Type B pancreatic cell (in vitro differentiated cells): ENCODE measurements at places on chromosomes 4 and X.

DNA sequence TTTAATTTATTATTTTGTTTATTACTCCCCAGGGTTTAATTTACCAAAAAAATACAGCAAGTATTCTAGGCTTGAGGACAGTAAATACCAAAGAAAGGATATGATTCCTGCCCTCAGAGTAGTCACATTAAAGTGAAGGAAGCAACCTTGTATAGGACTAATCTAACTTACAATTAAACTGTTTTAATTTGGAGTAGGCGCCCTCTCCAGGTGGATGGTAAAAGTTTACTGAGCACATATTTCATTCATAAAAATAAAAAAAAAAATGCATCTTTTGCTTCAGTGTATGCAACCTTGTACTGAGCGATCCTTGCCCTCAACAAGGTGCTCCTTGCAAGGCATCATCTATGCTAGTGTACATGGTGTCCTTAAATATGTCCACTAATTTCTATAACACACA, 72.0 kb upstream of the MAGEB16 start:
- no peak for DNase-seq

DNA sequence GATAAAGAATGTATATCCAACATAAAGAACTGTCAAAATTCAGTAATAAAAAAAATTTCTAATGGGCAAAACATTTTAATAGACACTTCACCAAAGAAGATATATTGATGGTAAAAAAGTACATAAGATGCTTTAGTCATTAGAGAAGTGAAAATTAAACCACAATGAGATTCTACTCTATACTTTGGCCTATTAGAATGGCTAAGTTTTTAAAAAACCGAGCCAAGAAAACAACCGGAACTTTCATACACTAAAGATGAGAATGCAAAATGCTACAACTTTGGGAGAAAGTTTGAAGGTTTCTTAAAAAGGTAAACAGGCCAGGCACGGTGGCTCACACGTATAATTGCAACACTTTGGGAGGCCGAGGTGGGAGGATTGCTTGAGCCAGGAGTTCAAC, 20.8 kb downstream of the CNOT6L start:
- DNase-seq: no peak

DNA sequence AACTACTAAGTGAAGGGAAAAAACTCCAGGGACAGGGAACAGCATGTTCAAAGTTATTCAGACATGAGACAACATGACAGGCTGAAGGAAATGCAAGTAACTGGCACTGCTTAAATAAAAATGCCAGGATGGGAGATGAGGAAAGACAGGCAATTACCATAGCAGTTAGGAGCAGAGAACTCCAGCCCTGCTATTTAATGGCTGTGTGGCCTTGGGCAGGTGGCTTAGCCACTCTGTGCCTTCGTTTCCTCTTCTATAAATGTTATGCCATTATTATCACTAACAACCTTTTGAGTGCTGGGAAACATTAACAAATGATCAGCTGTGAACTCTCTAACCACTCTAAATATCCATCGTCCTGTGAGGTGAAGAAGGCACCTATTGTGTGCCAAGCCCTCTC, 32.7 kb downstream of the PROM1 start:
- DNase-seq: no peak

GRCh38 chrX:136975684-136976470, 57.9 kb downstream of the GPR101 start:
- no peak for DNase-seq

GRCh38 chr4:86890790-86891189, 1.4 kb downstream of the C4orf36 start:
- no peak for DNase-seq

DNA sequence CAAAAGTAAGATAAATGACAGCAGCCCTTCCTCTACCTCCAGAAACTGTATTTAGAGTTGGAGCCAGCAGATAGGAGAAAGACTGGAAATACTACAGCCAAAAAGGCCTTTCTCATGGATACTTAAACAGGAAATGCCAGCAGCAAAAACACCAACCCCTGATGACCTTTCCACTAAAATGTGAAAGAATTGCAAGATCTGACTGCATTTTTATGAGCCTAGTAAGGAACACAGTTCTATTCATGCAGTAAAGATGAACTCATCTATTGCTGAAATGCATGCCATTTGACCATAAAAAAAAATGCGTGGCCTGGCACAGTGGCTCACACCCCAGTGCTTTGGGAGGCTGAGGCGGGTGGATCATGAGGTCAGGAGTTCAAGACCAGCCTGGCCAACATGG, 19.9 kb downstream of the ABCG2 start:
- DNase-seq: no peak

GRCh38 chr4:22385611-22386011, 130.3 kb downstream of the ADGRA3 start:
- no peak for DNase-seq

GRCh38 chr4:83257811-83258210, 26.8 kb downstream of the COQ2 start:
- no peak for DNase-seq

- DNase-seq: no peak
Observed at GRCh38 chr4:15106399-15106798, 104.1 kb downstream of the CPEB2 start.

DNA sequence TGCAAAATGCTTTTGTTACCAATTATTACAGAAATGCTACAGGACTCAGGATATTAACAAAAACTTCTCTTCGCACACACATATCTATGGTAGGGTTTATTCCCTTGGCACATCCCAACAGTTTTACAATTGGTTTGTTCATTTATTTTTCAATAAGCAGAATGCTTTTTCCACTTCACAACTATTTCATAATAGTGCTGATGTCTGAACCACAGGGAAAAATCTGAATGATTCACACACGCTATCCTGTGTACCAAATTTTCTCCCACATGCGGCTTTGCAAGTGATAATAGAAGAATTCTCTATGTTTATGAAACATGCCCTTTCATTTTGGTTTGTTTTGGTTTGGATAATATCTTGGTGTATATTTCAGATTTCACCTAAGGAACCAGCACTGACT, 725.7 kb upstream of the TENM3 start:
- DNase-seq: no peak

DNA sequence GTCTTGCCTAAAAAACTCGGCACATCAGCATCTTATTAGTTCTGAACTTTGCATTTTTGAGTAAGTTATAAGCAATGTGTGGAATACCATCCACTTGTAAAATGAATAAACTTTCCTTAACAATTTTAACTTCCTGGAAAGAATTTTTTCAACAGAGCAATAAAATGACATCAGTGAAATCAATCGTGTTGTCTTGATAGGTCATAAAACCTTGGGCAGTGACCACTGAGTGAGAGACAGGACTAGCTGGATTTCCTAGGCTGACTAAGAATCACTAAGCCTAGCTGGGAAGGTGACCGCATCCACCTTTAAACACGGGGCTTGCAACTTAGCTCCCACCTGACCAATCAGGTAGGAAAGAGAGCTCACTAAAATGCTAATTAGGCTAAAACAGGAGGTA, 403.0 kb upstream of the CNKSR2 start:
- DNase-seq: no peak

- DNase-seq: no peak
Observed at GRCh38 chr4:145207934-145208333, 27.5 kb upstream of the OTUD4 start.

GRCh38 chrX:13569479-13570260, at the start of gene EGFL6:
Gene EGFL6 (plus strand): TSS chrX:13569601. CDS start chrX:13569862, 261 bp downstream.
- no peak for DNase-seq

- DNase-seq: no peak
Observed at GRCh38 chrX:27966492-27966891, 14.8 kb downstream of the DCAF8L1 start.
